C1 segment of cervical spinal cord (tissue), 14 donors: ENCODE measurements at places on chromosomes 7 and 10.

- no peak for DNase-seq
Observed at GRCh38 chr7:47326220-47326619, 255.7 kb downstream of the TNS3 start.

DNA sequence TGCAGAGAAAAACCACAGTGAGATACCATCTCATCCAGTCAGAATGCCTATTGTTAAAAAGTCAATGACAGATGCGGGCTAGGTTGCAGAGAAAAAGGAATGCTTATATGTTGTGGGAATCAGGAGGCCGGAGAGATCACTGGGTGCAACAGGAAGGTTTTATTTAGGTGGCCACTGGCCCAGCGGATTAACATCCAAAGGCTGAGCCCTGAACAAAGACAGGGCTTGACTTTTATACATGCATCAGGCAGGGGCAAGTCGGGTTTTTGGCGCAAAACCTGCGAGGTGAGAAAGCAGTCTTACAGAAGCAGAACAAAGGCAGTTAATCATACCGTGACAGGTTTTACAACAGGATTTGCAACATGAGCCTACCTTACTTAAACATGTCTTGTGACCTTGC is 620 bp downstream of the ZNF117 start:
- DNase-seq: no peak

DNA sequence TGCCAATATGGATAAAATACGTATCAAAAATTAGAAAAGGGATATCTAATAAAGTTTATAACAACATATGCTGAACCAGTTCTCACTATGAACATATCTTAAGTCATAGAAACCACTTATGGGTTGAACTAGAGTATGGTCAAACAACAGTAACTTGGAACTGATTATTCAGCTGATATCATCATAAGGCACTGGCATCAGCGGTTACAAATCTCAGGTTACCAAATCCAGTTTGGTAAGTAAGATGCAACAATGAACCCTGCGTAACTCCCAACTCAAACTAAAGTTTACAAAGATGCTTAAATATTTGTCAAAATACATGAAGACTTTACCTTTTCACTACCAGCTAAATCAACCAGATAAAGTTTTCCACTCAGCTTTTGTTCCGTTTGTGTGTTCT is 19.3 kb downstream of the KIF5B start:
- DNase-seq: no peak

DNA sequence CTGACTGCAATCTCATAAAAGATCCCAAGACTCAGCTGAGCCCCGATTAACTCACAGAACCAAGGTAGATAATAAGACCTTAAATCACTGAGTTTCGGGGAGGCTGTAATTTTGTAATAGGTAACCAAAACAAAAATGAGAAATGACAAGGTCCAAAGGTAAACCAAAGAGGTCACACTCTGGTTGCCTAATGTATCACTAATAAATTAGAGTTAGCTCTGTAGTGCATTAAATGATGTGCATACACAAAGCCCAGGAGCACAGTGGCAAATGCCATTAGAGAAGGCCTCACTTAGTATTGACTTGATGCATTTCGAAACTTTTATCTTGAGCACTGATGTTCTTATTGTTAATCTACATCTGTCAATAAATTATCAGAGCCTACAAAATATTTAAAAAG is 237.7 kb upstream of the CCDC6 start:
- no peak for DNase-seq

DNA sequence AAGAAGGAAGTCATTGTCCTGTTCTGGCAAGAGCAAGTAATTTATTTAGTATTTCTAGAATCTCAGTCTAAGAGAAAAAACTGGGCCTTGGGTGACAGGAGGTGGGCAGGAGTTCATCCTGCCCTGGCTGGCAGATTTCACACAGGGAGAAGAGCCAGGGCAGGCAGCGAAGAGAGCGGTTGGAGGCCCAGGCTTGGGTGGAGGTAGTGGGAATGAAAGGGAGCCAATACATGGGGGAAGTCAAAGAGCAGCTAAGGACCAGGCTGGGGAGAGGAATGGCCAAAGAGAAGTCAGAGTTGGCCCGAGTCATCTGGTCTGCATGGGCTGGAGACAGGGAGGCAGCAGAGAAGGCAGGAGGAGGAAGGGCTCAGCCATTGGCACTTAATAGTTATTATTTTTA is 51.4 kb downstream of the HECW1 start:
- no peak for DNase-seq

- no peak for DNase-seq
Observed at GRCh38 chr7:129780257-129780973, 168.9 kb downstream of the NRF1 start.

DNA sequence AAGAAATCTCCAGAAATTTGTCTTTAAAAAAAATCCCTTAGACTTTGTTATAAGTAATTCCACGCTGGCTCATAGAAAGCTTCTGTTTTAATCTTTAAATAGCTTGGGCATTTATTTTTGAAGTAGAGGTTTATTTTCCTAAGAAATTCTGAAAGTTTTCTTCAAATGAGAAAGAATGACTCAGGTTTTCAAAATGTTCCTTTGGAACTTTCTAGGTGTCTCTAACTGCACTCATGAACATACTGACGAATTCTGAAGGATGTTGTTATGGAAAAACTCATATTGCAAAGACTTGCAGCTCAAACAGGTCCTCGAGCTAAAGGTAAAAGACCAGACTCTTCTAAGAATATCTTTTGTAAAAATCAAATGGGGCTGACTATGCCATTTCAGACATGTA is 10.7 kb downstream of the DGKI start:
- DNase-seq: no peak
